ENCODE measurements at places on chromosomes 5 and 9.

- no peak for DNase-seq
Observed at GRCh38 chr9:91150998-91151717, 210.6 kb downstream of the AUH start.

- DNase-seq: no peak
Observed at GRCh38 chr5:77356740-77357139, 135.4 kb downstream of the WDR41 start.

- no peak for DNase-seq
Observed at GRCh38 chr5:177524539-177524900, 7.8 kb upstream of the DDX41 start.

DNA sequence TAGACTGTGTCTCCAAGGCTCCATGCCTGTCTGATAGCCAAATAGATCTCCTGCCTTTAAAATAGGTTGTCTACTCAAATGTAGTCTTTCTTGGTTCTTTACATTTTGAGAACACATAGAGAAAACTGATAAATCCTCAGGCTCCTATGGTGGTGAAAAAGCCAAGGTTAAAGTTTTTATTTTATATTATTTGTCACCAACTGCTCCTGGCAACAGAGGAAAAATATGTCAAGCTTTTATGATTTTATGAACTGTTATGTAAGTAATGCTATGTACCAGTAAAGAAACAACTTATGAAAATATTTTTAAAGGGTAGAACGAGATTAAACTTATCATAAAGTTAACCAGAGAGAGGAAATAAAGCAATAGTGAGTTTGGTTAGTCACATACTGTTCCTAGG lies 222.8 kb downstream of the NR2F1-AS1 start:
- DNase-seq: no peak

Data from thoracic aorta (tissue), 2 donors.